ENCODE measurements at places on chromosomes 7 and 10.
A peak's percentile ranks its signal among the peaks of the same experiment; 100 is the strongest.

GRCh38 chr10:17220652-17221100, 7.4 kb upstream of the VIM start:
- no peak for DNase-seq

DNA sequence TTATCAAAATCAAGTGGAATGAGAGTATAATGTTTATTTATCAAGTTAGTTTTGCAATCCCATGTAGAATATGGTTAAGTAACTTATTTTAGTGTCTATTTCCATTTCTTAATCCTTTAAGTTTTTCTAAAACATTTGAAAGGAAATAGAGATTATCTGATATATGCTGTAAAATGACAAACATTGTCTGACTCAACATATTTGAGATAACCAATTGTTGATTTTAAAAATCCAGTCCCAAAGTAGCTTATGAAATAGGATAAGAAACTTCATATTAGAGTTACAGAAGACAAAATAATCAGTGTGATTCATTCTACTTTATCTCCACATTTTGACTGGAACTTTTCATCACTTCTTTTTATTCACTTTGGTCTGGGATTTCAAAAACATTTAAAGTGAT, 38.7 kb upstream of the CDK1 start:
- no peak for DNase-seq

- peak; percentile 46 for DNase-seq
Measured at GRCh38 chr7:4803397-4804241, 28.2 kb downstream of the AP5Z1 start.

DNA sequence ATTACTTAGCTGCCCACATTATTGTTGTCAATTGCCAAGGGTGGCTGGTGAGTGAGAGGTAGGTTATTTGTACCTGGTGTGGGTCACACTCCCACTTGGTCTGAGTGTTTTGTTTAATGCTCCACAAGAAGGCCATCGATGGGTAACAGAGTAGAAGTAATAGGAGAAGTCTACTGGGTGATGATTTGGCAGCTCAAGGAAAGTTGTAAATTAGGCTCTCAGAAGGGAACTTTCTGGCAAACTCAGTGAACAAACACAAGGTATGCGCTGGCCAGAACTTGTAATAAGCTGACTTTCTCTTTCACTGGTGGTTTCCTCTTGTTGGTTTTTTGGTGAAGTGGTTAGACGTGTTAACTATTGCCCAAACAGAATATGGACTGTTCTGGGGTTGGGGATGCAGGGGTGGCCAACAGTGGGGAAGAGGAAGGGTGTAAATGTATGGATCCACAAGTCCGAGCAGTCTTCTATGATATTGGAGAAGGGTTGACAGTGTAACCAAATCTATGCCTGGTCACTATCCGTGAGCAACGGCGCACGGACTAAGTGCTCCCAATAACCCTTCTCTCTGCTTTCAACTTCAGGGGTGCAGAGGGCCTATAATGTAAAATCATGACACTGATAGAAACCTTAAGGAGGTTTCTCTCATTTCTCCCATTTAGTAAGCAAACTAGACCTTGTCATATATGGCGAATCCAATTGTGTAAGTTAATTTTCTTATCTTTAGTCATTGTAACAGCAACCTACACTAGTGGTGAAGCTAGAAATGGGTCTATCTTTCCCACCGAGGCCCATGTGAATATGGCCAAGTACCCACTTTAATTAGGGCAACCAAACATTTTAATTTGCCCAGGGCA, 212.8 kb downstream of the PTEN start:
- DNase-seq: no peak

All from nephron progenitor cell (in vitro differentiated cells).